Calu3 (cell line): ENCODE measurements at places on chromosomes 1 and 21.

DNA sequence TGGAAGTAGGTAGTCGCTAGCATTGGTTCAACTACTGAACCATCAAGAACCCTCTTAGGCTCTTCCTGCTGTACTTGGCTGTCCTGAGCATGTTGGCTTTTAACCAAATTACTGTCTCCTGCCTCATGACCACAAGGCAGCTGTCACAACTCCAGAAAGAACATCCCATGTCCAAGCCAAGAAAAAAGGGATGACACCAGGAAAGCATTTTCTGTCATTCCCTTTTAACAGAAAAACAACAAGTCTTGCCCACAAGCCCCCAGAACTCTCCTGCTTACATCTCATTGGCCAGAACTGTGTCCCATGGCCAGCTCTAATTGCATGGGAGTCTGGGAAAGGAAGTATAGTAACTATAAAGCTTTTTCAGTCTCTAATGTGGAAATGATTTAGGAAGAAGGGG is 2.4 kb upstream of the RNU5D-1 start:
- no peak for DNase-seq

- DNase-seq, result no peak
These were observed 20.1 kb downstream of the GALNT2 start for GRCh38 chr1:230087028-230087716.

- DNase-seq, result no peak
These were observed 45.4 kb upstream of the IGSF21 start for GRCh38 chr1:18062185-18062584.

GRCh38 chr1:6302568-6302967 is 41.7 kb upstream of the GPR153 start:
- no peak for DNase-seq

DNA sequence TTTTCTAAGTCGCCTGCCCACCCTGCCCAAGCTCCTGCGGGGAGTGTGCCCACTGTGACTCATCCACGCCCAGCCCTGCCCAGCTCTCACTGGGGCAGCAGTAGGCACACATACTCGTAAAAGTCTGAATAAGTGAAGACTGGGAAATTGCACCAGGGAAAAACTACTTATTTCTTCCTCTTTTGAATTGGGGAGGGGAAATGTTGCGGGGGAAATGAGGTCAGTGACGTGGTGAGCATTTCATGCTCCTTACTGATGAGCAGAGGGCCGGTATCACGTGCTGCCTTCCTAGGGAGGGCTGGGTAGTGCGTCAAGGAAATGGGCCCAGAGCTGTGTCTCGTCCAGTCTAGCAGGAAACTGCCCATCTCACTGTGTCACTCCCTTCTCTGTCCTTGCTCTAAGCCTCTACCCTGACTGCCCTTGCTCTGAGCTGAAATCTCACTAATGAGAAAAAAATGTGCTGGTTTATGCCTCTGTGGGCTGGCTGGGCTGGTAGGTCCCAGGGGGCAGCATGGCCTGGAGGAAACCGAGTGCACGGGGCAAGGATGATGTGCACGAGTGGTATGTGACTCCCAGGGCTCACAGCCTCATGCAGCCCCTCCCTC is 13.5 kb upstream of the TNFRSF1B start:
- DNase-seq, result no peak

- DNase-seq, result no peak
These were observed 184.1 kb upstream of the RNPC3 start for GRCh38 chr1:103341377-103341880.

DNA sequence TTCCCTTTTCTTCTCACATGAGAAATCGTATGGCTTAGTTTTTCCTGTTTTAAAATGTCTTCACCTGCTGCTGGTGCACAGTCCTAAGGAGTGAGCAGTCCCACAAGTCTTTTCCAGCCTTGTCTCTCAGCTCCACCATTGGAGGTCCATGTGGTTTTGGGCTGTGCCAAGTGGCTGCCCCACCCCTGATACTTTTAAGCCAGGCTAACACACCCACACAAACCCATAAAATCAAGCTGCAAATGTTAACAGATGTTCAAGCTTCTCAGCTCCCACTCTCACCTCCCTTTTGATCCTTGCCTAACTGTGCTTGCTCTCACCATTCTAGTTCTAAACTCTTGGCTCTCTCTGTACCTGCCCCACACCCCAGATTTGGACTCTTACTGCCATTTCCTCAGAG is 74.5 kb upstream of the COL24A1 start:
- DNase-seq, result no peak

- no peak for DNase-seq
These were observed 118.0 kb downstream of the AJAP1 start for GRCh38 chr1:4772294-4773010.

GRCh38 chr1:154407198-154408091 is 2.3 kb downstream of the IL6R start:
- no peak for DNase-seq

- peak; percentile 93 for DNase-seq
These were observed 12.0 kb upstream of the RHBG start for GRCh38 chr1:156356875-156357534.

DNA sequence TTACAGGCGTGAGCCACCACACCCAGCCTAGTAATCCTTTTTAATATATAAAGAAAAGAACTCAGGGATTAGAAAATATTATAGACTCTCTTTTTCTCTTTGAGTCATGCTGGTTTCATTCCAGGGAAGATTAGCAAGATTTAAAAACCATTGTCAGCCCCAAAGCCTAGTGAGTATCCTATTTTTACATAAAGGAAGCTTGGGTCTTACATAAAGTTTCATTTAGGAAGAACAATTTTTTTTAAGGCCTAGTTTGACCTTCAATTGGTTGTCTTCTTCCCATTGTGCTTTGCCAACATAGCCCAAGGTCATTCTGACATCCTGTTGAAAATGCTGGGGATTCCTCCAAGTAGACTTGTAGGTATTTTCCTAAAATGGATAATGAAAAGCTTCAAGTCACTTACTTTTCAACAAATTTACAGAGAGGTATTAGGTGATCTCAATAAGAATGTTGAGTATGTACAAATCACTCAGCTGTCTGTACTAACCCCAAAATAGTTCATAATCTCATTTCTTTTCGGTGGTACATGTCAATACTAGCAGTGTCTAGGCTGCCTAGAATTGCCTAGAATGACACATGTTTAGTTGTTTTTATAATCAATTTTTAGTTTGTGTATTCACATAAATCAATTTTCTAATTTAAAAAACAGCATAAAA is 4.3 kb upstream of the KIF14 start:
- DNase-seq, result no peak

GRCh38 chr21:26148071-26148839 is 22.3 kb downstream of the APP start:
- DNase-seq, result peak; percentile 24

DNA sequence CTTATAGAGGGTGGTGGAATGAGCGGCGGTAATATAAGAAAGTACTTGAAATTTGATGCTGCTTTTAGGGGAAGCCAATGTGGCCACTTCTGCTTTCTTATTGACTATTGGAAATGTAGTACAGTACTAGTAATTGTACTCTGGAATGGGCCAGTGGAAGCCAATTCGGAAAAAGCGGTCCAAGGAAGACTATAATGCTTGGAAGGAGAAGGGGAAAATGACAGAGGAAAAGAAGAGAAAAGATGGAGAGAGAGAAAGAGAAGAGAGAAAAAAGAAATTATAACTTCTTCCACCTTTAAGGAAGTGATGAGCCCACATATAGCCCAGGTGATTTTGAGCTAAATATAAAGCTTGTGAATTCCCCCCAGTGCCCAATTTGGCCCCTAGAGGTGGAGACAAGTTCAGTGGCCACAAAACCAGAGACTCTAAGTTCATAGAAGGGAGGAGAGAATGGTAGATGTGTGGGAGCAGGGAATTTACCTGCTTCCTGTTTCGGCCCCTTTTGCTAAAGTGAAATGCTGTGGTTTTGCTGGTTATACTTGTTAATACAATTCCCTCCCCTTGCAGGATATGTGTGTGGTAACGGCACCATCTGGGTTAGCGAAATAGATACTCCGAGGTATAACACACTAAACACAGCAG is 35.7 kb upstream of the DUSP10 start:
- no peak for DNase-seq

- peak; percentile 38 for DNase-seq
These were observed 72.4 kb downstream of the CASZ1 start for GRCh38 chr1:10724052-10724494.

DNA sequence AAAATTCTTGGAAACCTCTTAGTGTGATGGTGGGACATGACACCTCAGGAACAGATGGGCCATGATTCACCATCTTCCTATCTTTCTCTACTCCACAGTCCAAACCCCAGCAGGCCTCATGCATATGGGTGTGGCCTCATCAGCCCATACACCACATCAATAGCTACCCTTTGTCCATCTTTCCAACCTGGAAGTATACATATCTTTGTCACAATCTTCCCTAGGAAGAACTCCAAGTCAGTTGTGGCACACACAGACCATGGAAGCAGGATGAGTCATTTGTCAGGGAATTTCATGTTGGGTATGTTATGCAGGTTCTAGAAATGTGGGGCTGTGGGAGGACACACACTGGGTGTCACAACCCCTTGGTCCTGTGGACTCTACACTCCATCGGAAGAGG is 30.5 kb upstream of the CLCA4 start:
- DNase-seq, result no peak

DNA sequence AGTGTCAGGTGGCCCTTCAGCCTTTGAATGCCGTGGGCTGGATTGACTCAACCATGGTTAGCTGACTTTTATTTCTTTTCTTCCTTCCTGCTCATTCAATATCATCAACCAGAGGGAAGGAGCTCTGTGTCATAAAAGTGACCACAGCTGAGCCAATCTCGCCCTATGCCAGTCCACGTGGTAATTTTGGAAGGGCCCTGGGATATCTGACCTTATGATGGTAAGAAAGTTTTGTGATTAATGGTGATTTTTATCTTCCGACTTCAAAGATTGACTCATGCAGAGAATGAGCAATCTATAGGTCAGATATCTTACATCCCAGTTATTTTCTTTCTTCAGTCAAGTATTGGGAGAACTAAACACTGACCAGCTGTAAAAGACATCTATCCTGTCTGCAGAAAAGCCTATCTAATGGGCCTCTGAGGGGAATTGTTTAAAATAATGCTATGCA is 170.3 kb downstream of the ZC3H11B start:
- no peak for DNase-seq

- DNase-seq, result no peak
These were observed 6.3 kb downstream of the C1orf53 start for GRCh38 chr1:197908716-197909220.

DNA sequence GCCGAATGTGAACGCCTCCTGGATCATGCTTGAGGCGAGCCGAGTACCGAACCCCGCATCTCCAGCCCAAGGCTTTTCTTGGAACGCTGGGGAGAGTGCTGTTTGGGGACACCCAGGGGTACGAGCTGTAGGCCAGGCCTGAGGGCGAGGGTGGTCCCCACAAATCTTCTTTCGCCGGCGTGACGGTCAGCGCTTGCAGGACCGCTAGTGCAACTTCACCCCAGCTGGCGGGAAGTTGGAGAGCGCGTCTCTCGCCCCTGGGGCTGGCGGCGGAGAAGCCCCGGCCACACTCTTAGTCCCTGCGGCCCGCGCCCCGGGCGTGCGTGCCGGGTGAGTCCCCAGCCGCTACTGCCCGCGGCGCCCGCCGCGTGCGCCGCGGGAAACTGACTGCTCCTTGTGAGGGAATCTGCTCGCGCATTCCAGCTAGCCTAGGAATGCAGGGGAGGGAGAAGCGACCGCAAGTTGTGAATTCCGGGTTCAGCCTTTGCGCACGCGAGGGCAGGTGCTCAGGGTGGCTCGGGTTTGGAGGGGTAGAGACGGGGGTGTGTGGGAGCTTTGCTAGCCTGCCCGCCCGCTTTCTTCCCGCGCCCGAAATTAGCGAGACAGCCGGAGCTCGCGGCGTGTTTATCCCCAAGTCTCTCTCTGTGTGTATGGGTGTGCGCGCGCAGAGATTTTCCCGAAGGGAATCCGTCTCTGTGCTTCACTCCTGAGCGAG is 884 bp downstream of the LHX4 start:
- DNase-seq, result peak; percentile 37

- no peak for DNase-seq
These were observed 8.6 kb downstream of the SLC2A1 start for GRCh38 chr1:42950116-42950481.

GRCh38 chr21:33801424-33802405 is 113.9 kb downstream of the ATP5PO start:
- DNase-seq, result peak; percentile 54

- no peak for DNase-seq
These were observed 20.4 kb upstream of the ACTRT2 start for GRCh38 chr1:3000671-3001470.

DNA sequence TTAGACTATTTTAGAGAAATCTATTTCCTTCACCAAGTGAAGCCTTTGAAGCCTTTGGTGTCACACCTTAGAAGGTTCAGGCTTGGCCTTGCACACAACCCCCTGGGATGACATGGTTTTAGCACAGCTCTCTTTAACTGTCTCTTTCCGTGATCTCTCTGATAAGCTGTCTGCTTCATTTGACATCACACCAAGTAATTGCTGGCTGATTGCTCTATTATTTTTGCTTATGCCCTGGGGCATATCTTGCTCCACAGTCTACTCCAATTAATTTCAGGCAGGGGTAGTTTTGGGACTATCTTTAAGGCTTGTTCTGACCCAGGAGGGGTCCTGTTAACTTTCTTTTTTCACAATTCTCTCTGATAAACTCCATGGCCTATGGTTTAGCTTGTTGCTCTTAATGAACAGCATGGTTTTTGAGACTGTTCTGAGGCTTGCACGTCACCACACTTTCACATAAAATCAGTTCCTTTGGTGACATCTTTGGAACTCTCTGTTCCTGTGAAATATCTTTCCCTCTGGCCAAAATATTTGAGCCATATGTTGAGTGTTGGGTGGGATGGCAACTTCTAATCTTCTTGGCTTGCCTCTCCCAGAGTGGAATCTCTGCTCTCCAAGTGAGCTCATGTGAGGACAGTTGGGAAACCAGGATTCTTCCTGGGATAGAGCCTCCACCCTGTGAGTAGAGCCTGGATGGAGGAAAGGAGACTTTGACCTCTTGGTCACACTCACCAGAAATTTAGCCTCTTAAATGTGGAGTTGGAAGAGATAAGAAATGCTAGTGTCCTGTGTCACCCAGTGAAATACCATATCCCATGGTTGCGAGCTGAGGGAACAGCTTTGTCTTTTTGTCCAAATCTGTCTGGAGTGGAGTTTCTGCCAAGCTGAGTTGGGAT is 63.6 kb downstream of the MAP3K21 start:
- DNase-seq, result no peak

- no peak for DNase-seq
These were observed 107.4 kb downstream of the SLC45A1 start for GRCh38 chr1:8425150-8425780.

DNA sequence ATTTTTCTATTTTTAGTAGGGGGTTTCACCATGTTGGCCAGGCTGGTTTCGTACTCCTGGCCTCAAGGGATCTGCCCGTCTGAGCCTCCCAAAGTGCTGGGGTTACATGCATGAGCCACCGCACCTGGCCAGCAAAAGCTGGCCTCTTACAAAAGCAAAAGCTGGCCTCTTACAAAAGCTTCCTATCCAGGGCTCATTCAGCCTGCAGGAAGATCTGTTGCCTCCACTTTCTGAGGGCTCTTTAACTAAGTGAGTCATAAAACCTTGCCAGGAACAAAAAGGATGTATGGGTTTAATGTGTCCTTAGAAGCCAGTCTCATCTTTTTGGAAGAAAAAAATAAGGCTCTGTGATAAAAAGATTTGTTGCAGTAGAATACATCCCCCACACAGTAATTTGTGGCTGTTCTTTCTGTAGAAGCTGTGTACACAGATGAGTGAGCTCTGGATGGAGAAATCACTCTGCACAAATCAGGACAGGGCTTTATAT is 15.0 kb downstream of the HTR1D start:
- no peak for DNase-seq

- DNase-seq, result no peak
These were observed 78.8 kb downstream of the TRABD2B start for GRCh38 chr1:47918257-47918867.

GRCh38 chr1:1243807-1244191 is 2.7 kb downstream of the C1QTNF12 start:
- no peak for DNase-seq
